Mammary epithelial cell (primary cell): ENCODE measurements at places on chromosomes 12 and 14.

DNA sequence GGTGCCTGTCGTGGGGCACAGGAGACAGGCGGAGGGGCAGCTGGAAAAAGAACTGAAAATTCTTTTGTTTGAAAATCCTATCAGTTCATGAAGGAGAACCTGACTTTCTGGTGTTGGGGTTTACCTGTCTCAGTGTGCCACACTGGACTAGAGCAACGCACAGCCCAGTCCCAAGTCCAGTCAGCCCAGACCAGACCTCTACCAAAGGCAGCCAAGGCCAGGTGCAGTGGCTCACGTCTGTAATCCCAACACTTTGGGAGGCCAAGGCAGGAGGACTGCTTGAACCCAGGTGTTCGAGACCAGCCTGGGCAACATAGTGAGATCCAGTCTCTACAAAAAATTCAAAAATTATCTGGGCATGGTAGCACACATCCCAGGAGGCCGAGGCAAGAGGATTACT lies 4.6 kb downstream of the CCDC85C start:
- no peak for DNase-seq

DNA sequence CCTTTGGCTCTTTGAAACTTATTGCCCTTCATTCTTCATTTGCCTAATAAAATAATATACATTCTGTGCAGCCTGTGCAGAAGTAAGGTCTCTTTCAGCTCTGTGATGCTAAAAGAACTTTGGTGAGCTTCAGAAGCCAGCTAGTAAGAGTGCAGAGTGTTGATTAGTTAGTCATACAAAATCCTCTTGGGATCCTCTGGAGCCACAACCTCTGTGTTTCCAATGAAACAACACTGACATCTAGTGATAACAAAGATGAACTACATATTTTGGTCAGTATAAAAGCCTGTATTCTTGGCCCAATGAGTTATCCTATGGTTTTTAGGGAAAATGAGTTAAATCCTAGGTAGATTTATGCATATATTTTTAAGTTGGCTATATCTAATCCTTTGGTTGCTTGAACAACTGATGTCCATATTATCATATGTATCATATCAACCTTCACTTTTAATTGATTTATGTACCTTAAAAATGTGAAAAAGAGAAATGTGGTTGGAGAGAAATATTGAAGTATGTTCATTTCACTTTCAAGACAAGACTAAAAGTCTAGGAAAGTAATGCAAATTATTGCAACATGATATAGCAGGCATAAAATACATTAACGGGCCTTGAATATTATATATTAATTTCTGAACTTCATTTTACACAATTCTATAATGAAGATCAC lies 158.4 kb downstream of the KLHL28 start:
- peak; percentile 46 for DNase-seq

DNA sequence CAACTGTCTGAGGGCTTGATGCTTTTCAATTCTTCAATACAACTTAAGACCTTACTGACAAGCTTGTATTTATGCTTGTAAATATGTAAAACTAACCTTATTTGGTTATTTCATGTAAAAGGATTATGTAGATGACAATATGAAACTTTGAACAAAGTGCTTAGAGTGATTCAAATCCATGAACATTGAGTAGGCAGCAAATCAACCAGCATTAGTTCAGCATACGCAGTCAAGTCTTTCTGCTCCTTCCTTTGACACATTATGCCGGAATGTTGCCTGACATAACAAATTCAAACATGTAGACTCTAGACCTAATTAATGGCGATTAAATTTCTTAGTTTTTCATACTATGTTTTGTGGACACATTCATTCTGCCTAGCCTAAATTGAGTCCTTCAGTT lies 105.2 kb downstream of the FGD4 start:
- DNase-seq = peak; percentile 74

- no peak for DNase-seq
Measured at GRCh38 chr12:46296822-46297221, 28.0 kb upstream of the SLC38A1 start.

DNA sequence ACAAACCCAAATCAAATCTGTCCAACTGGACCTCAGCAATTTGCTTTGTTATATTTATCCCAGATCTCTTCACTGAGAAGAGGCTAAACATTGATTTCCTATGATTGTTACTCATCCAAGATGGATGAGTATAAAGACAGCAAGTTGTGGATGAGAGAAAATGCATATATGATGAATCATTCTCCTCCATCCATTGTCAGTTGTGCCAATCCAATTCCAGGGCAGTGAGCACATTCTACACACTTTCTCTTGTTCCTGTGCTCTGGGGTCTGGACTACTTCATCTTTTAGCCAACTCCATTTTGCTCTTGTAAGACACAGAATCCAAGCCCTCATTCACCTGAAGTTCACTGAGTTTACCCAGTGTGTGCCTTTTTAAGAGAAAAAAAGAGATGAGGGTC lies 105.7 kb downstream of the GCH1 start:
- peak; percentile 51 for DNase-seq

GRCh38 chr12:20740972-20741371 lies 45.8 kb downstream of the SLCO1C1 start:
- no peak for DNase-seq

DNA sequence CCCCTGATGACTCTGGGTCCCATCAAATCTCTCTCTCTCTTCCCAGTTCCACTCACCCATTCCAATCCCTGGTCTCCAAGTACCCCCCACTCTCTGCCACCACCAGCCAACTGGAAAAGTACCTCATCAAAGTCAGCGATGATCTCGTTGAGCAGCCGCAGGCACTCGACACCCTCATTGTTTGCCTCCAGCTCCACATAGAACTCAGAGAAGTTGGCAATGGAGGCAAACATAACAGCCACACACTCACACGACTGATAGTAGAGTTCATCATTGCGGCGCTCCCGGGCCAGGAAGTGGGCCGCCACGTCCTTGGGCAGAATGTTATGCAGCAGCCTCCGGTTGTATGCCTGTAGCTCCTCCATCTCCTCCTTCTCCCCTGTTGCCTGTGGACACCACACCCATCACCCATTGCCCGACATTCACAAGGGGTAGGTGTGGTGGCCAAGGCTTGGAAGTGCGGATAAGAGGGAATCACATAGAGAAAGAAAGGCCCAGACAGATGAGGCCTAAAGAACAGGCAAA lies 17.2 kb downstream of the ADCY6 start:
- DNase-seq = no peak

- peak; percentile 57 for DNase-seq
Measured at GRCh38 chr14:74647678-74648461, 35.8 kb upstream of the LTBP2 start.

GRCh38 chr12:103846415-103846814 lies 5.4 kb upstream of the NT5DC3 start:
- no peak for DNase-seq

- DNase-seq = no peak
Measured at GRCh38 chr12:110721570-110721969, 21.1 kb downstream of the PPP1CC start.

GRCh38 chr12:106564678-106565329 lies 18.0 kb upstream of the RFX4 start:
- peak; percentile 25 for DNase-seq

GRCh38 chr12:117686911-117687377 lies 281.8 kb downstream of the KSR2 start:
- DNase-seq = no peak

- DNase-seq = no peak
Measured at GRCh38 chr12:67890726-67891258, 98.5 kb upstream of the IFNG-AS1 start.

DNA sequence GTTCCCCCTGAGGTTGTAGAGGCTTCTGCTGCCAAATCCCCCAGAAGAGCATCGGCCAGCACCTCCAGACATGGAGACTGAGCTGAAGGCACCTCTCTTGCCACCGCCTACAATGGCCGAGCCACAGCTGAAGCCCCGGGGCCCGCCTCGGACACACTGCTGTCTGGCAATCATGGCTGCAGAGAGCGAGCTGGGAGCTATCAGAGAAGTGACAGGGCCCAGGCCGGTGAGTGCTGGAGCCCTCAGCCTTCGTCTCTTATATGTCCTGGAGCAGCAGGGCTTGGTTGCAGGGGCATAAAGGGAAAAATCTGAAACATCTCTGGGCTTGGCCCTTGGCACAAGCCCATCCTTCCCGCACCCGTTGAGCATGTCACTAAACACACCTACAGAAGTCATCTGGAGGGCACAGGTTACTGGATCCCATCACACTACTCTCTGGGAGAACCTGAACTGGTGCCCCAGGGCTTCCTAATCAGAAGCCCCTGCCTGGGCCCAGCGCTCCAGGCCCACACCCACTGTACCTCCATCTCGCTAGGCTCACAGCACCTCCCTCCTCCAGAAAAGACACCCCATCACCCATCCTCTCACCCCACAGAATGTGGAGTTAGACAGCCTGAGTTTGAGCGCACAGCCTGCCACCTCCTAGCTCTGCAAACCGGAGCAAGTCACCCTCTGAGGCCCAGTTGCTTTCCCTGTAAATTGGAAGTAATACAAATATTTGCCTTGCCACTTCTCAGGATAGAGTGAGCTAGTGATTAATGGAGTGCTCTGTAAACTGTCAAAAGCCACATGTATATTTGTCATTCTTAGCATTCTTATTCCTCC lies at the start of gene KRT4:
Gene KRT4 (minus strand): TSS at position 232 of the 825 bp plus-strand sequence. CDS start 58 bp downstream, at position 174.
- DNase-seq = no peak

- DNase-seq = no peak
Measured at GRCh38 chr14:24254630-24255392, 8.2 kb downstream of the TGM1 start.

DNA sequence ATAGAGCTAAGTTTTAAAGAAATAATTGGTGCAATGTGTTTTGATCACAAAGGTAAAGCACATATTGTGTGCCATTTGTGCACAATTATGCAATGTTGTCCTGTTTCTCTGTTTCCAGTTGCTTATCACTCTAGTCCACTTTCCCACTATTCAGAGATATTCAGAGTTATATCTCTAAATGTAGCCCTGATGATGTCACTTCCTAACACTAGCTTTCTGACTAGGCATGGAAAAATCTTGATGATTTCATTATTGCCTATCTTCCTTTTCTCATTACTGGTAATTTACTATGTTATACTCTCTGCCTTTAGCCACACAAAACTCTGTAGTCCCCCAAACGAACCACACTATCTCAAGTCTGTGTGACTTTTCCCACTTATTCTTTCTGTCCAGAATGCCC lies 221.2 kb downstream of the TRHDE start:
- DNase-seq = no peak

- no peak for DNase-seq
Measured at GRCh38 chr14:105117257-105117646, 51.3 kb downstream of the JAG2 start.

DNA sequence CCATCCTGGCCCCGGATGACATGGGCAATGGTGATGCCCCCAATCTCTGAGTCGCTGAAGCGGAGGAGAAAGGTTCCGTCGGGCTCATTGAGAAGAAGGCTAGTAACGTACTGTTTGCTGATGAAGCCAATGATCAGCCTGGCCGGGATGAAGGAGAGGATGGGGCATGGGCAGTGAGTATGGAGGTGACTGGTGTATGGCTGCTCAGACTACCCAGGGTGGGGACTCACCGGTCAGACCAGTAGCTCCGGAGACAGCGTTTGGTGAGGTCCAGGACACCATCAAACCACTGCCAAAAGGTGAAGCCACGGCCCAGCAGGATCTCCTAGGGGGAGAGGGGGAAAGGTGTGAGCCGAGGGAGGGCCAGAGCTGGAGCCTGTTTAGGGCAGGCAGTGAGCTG lies 10.9 kb downstream of the NAB2 start:
- no peak for DNase-seq

DNA sequence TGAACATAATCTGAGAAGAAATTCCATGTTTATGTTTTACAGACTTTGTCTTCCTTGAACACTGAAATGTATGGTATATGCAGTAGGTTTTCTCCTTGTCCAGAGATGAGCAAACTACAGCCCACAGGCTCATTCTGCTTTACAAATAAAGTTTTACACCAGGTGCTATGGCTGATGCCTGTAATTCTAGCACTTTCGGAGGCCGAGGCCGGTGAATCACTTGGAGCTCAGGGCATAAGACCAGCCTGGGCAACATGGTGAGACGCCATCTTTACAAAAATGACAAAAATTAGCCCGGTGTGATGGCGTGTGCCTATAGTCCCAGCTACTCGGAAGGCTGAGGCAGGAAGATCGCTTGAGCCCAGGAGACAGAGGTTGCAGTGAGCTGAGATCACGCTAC lies 64.7 kb downstream of the LRP6 start:
- DNase-seq = no peak

GRCh38 chr14:95936041-95936440 lies 59.4 kb downstream of the TUNAR start:
- no peak for DNase-seq

DNA sequence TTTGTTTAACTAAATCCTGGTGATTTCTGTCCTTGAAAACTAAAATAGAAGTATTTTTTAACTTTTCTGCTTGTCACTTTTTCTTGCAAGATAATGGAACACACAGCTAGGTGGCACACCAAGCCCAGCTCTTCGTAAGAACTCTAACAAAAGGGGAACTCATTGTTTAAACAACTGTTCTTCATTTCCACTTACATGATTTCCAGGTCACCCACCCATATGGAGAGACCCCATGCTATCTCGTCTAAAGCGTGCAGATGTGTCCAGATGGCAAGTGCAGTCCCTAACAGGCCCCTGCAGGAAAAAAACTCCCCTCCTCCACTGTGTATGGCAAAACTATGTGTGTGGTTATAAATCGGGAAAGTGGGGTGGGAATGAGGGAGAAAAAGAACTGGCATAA lies 43.3 kb upstream of the NT5DC3 start:
- DNase-seq = peak; percentile 16

- DNase-seq = no peak
Measured at GRCh38 chr12:130700492-130701401, 15.4 kb downstream of the RIMBP2 start.

DNA sequence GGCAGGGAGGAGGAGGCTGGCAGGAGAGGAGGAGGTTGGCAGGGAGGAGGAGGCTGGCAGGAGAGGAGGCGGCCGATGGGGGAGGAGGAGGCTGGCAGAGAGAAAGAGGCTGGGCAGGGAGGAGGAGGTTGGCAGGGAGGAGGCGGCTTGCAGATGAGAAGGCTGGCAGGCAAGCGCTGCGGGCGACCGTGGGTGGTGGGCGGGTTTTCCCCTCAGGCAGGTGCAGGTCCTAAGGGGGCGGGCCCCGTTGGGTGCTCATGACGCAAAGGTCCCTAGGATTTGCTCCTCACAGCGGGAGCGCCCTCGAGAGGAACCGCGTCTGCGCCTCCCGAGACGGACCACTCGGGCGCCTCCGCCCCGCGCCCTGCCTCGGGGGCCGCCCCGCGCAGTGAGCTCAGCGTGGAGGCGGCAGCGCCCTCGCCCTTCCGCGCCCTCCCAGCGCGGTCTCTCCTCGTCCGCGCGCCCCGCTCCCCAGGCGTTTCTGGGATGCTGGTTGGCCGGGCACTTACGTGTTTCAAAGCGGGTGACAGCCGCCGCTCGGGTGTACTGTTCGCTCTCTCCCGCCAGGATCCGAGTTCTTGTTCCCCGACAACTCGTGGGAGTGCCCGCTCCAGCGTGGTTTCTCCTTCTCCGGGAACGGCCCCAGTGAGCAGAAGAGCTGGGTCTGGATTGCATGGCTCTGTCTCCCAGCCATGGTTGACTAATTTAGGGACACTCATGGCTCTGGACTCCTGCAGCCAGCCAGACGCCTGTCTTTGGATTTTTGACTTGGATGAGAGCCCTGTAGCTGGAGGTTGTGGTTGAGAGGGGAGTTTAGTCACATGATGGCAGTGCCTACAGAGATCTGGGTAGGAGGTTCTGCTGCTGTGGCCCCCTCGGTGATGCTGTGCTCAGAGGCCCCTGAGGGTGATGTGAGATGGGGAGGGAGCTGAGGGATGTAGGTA lies 64.1 kb upstream of the PPP4R3A start:
- peak; percentile 61 for DNase-seq
